ENCODE measurements at places on chromosomes 1 and 21.

GRCh38 chr1:68377098-68377497 is 72.7 kb downstream of the RPE65 start:
- no peak for DNase-seq

DNA sequence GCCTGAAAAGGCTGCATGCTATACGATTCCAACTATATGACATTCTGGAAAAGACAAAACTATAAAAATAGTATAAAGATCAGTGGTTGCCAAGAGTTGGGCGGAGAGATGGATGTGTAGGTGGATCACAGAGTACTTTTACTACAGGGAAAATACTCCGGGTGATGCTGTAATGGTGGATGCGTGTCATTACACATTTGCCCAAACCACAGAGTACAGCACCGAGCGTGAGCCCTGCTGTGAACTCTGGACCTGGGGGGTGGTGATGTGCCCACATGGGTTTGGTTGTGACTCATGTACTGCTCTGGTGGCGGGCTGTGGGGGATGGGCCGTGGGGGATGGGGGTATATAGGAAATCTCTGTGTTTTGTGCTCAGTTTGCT is 162.7 kb upstream of the COL6A1 start:
- DNase-seq: peak; percentile 40

GRCh38 chr1:38476111-38476849 is 383.3 kb downstream of the RRAGC start:
- no peak for DNase-seq

GRCh38 chr21:42781971-42782722 is 97.2 kb downstream of the WDR4 start:
- no peak for DNase-seq

GRCh38 chr1:42946120-42946898 is 12.4 kb downstream of the SLC2A1 start:
- no peak for DNase-seq

GRCh38 chr1:2290171-2290578 is 62.1 kb downstream of the SKI start:
- DNase-seq: no peak

- DNase-seq: peak; percentile 60
Measured at GRCh38 chr1:36359911-36360550, 25.7 kb downstream of the STK40 start.

DNA sequence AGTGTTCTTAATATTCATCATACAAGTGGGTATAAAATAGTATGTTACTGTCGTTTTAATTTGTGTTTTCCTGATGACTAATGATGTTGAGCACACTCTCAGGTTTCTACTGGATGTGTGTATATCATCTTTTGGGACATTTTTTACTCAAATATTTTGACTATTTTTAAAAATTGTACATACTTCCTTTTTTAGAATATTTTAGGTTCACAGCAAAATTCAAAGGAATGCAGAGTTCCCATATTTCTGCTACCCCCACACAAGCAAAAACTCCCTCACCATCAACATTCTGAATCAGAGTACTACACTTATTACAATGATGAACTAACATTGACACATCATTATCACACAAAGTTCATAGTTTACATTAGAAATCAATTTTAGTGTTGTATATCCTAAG is 114.5 kb downstream of the DPYD start:
- no peak for DNase-seq

- no peak for DNase-seq
Measured at GRCh38 chr1:221994939-221995338, 253.1 kb upstream of the DUSP10 start.

GRCh38 chr21:32403201-32403777 is 9.2 kb upstream of the EVA1C start:
- DNase-seq: peak; percentile 28

GRCh38 chr1:209544098-209544497 is 39.4 kb upstream of the CAMK1G start:
- no peak for DNase-seq

- no peak for DNase-seq
Measured at GRCh38 chr1:1308756-1309250, 406 bp downstream of the PUSL1 start.

GRCh38 chr1:180909005-180909414 is 3.7 kb upstream of the KIAA1614 start:
- DNase-seq: no peak

GRCh38 chr1:110596312-110596711 is 9.8 kb downstream of the KCNA2 start:
- DNase-seq: no peak

DNA sequence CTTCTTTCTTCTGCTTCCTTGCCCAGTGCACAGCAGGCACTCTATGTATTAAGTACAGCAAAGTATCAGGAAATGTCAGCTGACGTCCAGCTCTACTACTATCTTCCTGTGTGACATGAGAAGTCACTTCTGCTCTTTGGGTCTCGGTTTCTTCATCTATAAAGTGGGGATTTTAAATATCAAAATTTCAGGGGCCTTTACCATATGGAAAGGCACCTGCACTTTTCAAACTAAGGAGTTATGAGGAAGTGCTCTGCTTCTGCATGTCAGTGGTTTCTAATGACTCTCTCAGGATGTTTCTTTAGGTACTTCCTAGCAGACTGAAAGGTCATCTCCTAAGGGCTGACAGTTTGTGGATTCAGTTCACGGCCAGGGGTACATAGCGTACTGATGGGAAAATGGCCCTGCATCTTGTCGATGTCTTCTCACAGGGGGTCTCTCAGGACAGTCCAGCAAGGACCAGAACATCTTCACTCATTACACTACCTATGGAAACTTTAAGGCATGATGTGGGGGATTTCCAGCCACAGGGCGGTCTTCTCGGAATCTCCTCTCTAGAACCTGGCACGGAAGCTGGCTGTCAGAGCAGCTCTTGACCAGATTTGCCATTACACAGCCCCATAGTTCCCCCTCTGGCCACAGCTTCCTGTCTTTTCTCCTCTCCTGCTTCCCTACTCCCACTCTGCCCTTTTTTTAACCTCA is 42.0 kb upstream of the MTF1 start:
- DNase-seq: no peak

DNA sequence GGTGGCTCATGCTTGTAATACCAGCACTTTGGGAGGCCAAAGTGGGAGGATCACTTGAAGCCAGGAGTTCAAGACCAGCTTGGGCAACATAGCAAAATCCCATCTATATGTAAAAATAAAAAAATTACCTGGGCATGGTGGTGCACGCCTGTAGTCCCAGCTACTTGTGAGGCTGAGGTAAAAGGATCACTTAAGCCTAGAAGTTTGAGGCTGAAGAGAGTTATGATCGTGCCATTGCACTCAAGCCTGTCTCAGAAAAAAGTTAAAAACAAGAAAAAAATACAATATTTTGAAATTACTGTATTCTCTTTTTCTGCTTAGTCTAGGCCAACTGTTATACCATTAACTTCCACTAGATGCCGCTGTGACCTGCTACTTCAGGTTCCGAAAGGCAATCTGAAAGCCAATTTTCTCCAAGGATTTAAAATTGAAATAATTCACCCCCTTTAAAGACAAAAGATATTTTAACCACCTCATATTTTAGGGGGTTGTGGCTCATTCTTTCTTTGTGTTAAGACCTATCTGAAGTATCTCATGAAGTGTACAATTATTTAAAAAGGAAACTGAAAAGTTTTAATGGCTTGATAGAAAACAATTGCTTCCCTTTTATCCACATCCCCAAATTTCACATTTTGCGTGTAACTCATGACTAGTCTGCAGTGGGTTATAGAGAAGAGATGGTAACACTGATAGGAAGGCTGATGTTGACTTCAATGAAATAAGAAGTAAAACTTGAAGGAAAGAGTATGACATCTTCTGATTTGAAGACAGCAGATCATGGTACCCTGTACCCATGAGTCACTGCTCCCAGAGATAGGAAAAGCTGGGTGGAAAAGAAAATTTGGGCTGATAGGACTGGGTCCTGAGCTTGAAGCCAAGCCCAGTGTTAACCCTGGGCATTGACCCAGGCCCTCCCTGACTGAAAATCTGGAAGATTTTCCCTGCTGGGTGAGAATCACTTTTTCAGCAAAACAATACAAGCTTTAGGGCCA is 24.4 kb upstream of the CLDN14 start:
- DNase-seq: no peak

- no peak for DNase-seq
Measured at GRCh38 chr1:52679048-52679447, 19.1 kb downstream of the COA7 start.

DNA sequence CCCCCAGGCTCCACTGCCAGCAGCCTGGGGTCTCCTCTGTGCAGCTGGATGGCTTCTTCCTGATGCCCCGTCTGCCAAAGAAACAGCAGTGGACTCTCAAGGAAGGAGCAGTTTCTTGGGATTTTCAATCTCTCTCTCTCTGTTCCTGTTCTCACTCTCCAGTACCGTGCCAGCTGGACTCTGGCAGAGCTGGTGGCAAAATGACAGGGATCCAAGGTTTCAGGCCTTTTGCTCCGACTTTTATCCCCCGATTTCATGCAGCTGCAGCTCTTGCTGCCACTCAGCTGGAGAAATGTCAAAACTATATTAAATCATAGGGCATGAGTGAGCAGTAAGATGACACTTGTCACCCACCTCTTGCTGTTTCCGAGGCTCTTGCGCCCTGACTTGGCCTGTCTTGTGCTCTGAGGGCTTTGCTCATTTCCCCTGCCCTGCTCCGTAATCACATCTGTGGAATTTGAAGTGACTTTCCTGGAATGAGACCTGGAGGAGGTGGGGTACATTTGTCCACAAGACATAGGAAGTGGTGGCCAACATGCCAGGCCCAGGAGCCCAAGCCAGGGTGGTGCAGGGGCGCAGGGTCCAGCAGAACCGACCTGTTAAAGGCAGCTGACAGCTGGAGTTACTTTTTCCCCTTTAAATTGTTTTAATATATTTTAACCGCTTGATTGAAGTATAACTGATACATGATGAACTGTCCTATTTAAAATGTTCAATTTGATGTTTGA is 576.2 kb downstream of the PTPRU start:
- no peak for DNase-seq

GRCh38 chr1:2961081-2961480 is 60.2 kb upstream of the ACTRT2 start:
- DNase-seq: no peak

DNA sequence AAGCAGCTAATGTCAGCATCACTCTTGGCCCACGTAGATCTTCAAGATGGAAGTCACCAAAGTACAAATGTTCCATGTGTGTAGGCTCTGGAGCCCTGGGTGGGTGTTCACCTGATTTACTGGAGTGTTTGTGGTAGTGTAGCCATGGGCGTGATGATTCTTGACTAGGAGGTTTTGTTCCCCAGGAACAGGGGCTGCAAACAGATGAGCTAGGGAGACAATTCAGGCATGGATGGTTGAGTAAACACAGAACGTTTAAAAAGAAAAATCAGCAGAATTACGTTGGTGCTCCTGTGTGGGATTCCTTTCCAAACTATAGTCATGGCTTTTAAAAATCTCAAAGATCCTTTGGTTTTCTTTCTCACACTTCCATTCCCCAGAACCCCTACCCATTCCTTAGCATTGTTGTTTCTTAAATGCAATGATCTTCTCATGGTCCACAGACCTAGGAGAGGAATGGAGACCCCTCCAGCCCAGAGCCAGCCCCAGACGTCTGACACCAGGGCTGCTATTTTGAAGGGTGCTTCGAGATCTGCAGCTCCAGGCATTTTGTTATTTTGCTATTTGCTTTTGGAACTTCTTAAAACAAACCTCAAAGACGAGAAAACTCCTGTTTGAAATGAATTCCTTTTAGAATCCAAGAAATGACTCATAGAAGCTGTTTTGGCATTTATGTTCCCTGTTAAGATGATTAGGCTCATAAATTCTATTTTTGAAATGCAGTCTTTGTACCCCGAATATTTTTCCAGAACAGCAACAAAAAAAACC is 115.1 kb downstream of the ETS2 start:
- DNase-seq: no peak

- no peak for DNase-seq
Measured at GRCh38 chr1:46184920-46185658, 8.8 kb upstream of the P3R3URF start.

DNA sequence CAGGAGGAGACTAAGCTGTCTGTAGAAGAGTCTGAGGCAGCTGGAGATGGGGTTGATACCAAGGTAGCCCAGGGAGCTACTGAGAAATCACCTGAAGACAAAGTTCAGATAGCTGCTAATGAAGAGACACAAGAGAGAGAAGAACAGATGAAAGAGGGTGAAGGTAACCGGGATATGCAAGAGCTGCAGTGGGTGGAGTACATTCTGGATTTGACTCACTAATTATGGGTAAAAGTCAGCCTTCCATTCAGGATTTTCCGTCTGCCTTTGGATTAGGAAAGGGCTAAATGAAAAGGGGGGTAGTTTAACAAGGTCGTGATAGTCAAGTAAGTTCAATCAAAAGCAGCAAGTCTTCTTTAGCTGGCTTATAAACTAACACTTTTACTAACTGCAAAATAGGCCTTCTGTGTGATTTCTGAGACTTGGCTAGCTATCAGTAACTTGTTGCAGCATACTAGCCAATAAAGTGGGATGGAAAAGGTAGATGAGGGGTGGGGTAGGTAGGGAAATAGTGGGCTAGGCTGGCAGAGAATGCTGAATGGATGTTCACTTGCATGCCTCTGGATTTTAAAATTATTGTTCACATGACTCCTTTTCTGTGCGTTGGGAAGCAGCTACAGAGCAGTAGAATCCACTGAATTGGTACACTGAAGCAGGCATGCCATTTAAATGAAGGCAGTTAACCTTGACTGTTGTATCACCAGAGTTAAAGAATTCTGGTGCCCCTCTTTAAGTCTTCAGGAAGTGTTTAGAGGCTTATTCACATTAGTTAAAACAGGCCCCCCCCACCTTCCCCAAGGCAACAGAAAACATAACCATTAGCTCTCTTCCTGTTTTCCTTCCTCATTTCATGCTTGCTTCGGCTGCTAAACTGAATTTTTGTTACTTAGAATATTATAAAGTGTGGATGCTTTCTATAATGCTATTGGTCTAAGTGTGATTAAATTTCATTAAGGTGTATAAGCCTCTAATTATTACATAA is 15.4 kb downstream of the CCDC17 start:
- DNase-seq: peak; percentile 31

GRCh38 chr21:14491269-14491681 is 54.8 kb downstream of the SAMSN1 start:
- no peak for DNase-seq

DNA sequence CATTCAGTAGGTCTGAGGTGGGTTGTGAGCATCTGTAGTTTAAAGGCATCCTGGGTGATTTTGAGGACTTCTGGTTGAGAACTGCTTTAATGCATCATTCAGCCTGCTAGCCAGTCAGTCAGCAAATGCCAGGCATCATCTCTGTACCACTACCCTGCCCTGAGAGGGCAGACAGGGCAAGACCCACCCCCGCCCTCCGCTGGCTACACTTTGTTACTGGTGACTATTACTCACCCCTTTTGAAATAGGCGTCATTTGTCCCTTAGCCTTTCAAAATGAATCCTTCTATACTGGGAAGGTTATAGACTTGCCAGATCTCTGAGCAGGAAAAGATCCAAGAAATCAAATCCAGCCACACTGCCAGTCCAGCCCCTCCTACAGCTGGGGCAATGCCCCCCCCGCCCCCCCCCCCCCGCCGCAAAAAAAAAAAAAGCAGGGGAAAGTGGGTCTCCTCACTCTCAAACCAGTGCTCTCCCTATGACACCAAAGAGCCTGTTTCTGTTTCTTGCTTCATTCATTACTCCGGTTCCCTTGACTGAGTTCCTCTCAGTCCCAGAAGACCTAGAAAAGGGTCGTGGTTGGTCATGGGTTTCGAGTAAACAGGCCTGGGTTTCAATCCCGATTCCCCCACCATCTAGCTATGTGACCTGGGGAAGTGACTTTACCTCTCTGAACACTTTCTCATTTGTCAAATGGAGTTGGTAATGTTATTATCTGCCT is 4.4 kb downstream of the SELENON start:
- no peak for DNase-seq

- DNase-seq: no peak
Measured at GRCh38 chr1:8065369-8065768, 39.3 kb upstream of the ERRFI1 start.

GRCh38 chr1:24985737-24986136 is 55.7 kb upstream of the RUNX3 start:
- no peak for DNase-seq

GRCh38 chr1:170807432-170807831 is 127.9 kb upstream of the MROH9 start:
- DNase-seq: no peak

Measured in CD4-positive, alpha-beta T cell treated with Interleukin-15 for 1 hour (primary cell).